ENCODE measurements at places on chromosomes 5 and 9.
A peak's percentile ranks its signal among the peaks of the same experiment; 100 is the strongest.

GRCh38 chr9:83932011-83932410 is 10.8 kb upstream of the KIF27 start:
- DNase-seq, result no peak

GRCh38 chr5:119386596-119387344 is 31.0 kb downstream of the TNFAIP8 start:
- no peak for DNase-seq

DNA sequence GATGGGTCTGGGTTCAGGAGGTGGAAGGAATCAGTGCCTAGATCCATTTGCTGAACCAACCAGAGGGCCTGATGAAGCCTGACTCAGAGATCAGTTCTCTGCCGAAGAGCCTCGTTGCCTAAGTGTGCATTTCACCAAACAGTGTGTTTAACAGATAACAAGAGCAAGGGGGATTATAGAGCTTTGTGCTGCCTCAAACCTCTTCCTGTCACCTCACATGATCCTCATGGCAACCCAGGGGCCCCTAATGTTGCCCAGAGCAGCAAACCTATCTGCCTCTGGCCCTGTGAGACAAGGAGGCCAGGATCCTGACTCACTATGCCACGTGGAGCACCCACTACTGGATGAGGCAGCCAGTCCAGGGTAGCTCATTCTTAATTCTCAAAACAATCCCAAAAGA is 66.3 kb upstream of the EPB41L4B start:
- no peak for DNase-seq

- DNase-seq, result no peak
Observed at GRCh38 chr5:147437161-147437596, 72.7 kb downstream of the DPYSL3 start.

- DNase-seq, result no peak
Observed at GRCh38 chr5:127536687-127537086, 19.2 kb downstream of the PRRC1 start.

DNA sequence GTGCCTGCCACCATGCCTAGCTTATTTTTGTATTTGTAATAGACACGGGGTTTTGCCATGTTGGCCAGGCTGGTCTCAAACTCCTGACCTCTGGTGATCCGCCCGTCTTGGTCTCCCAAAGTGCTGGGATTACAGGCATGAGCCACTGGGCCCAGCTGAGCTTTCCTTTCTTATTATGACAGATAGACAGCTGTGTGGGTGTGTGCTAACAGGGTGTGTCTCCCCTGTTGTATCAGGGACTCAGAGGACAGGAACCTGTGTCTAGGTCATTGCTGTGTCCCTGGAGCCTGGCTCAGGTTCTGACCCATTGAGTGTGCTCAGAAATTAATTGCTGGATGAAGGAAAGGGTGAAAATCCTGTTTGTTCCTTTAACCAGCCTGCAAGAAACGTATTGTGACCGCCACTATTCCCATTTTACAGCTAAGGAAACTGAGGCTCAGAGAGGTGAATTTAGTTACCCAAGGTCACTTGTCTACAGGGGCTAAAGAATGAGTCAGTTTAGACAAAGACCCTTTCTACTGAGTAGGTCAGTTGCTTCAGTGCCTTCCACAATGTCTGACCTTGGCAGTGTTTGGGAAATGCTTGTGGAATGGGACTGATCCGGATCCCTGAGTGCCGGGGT is 16.8 kb downstream of the NCS1 start:
- DNase-seq, result no peak

DNA sequence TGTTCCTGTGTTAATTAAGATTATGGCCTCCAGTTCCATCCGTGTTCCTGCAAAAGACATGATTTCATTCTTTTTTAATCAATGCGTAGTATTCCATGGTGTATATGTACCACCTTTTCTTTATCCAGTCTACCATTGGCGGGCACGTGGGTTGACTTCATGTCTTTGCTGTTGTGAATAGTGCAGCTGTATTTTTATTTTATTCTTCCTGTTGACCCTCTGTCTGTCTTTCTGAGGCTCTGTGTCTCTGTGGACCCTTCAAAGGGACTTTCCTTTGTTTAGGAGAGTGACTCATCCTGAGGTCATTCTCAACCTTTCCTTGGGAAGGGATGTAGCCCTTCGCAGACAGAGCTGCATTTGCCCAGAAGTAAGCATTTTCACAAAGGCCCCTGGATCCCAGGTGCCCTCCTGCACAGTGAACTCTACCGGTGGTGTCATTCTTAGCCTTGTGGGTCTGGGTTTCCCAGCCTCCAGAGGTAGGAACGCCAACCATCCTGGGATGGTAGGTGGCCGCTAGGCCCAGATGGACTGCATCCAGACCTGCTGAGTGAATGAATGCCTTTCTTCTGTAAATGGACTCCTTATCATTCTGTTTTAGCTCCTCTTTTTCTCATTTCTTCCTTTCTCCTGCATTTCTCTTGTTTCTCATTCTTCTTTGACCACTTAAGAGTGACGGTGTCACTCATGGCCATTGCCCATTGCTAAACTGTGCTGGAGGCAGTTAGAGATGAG is 22.4 kb downstream of the TRIO start:
- no peak for DNase-seq

DNA sequence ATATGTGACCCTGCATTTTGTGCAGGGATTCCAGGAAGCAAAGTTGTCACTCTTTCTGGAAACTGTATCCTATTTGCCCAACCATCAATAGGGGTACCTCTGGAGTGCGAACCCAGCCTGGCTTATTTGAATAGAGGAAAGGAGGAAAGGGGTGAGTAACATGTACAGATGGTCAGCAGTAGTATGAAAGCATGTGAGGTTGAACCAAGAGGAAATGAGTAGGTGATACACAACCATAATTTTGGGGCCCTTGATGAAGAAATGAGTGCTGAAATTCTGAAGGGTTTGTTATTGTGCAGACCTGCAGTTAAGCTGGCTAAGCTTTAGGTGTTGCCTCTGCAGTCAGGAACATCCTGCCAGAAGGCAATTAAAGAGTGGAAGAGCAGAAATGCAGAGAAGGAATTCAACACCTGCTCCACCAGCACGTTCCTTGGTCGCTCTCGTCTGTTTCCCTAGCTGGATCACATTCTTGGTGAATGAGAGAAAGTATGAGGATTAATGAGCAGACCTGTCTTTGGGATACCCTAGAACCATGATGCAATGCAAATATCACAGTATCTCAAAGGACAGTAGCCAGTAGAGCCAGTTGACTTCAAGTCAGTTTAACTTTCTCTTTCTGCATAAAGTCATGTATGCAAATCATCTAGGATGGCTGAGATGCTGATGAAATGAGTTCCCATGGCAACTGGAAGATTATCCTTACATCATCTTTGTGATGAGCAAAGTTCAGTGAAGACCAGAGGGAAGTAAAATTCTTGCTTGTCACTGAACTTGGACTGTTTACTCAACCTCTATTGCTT is 13.2 kb upstream of the IL12B start:
- DNase-seq, result no peak

GRCh38 chr5:97923997-97924396 is 741.0 kb upstream of the RIOK2 start:
- DNase-seq, result no peak

DNA sequence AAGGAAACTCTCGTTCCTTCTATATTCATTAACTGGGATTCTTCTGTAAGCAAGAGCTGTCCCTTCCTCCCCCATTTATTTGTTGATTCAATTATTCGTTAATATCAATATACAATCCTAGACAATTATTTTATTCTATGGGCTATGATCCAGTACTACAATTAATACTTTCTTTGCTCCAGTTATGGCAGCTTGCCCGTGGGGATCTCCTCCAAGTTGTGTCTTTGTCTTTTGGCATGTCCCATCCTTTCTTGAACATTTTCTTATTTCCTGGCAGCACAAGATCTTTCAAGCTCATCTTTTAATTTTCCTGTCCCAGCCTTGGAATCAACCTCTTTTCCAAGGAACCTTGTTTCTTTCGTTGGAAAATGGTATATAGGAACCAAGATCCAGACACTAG is 249.3 kb downstream of the GAS1 start:
- no peak for DNase-seq

DNA sequence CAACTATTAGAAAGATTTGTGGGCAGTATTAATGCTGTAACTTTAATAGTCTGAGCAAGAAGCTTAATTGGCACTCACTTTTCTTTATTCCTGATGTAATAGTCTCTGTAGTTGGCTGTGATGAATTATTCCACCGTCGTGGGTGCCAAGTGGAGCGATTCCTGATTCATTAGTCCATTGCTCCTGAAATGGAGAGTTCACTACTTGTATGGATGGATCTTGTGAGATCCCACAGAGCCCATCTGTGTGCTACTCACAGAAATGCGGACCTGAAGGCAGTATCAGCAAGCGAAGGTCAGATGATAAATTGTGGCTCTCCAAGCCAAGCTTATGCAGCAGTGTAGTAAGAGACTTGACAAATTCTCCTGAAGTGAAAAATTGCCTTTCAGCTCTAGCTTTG is 212.2 kb downstream of the CHSY3 start:
- DNase-seq, result no peak

GRCh38 chr9:2497666-2498400 is 123.8 kb upstream of the VLDLR start:
- DNase-seq, result no peak

DNA sequence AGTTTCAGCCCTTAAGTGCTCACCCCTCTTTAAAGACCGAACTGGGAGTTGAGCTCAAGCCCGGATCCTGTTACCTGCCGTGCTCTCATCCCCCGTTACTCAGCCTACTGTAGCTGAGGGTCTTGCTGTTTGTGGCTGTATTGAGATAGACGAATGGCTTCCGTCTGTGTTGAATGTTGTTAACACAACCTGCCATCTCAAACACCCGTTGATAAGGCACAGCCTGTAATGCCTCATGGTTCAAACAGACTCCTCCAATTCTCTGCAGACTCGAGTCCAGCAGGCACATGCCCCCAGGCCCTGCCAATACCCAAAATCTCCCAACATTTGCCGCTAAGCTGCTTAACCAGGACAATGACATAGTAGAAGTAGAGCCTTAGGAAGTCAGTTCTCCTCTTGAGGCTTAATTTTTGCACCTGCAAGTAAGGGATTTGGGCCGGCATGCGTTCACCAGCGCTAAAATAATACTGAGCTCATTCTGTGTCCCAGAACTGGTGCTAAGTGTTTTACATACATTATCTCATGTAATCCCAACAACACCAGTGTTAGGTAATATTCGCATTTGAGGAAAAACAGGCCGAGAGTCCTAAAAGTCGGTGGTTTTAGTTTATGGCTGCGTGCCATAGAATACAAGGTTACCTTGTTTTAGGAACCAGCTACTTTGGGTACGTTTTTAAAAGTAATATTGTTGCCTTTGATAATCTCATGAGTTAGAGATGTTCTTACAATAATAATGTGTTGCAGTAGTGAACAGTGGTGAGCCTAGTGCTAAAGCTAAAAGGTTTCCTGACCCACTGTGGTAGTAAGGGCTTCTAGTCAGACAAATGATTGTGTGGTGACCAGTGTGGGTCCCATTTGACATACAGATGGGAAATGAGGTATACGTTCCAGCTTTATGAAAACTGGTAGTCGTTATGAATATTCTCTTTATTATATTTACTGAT is 1.5 kb upstream of the RFX3 start:
- no peak for DNase-seq

DNA sequence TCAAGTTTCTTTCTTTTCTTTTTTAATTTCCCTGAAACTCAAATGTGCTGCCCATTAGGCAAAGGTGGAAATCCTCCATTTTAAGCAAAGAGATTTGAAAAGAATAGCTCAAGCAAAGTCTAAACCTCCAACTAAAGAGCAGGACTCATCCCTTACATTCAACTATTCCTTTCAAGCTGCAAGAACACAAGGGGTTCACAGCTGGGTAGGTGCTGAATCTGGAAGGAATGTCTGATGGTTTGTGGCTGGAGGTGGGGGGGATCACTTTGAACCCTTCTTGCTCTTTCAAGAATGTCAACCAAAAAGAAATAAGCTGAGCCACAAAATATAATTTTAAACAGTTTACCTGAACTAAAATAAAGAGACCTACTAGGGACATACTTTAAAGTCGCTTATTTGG is 375.7 kb upstream of the CDH10 start:
- DNase-seq, result no peak

GRCh38 chr5:149887622-149888183 is 56.9 kb downstream of the PDE6A start:
- DNase-seq, result no peak

DNA sequence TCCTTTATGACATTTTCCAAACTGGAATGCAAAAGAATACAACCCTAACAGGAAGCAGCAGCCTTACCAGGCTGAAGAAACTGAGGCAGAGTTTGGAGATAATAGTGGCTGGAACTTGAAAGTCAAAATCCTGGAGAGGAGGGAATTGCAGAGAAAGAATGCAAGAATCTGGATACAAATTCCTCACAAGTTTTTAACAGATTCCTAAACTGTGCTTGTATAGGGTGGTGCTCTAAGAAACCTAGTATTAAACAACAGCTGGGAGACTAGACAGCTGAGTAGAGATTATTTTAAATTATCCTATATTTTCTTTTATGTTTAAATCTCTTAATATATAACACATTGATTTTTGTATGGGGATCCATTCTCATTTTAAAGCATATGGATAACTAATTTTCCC is 30.7 kb downstream of the INVS start:
- peak; percentile 25 for DNase-seq
